ENCODE measurements at places on chromosomes 1 and 21. TPM values are rescaled to one million over a fixed set of nuclear protein-coding genes. Genes with fewer than 3 reads are reported as not detected.

Gene DCDC2B
- total RNA-seq = not detected

Gene OR2M3
- total RNA-seq = not detected

Gene RNF187
- total RNA-seq = 33.4 TPM

Gene DLGAP3
- not detected for total RNA-seq

Gene ZBTB8B
- total RNA-seq = not detected
